ENCODE measurements at places on chromosomes 4 and X.

- DNase-seq: no peak
Measured at GRCh38 chrX:37722595-37722994, 37.0 kb downstream of the XK start.

- no peak for DNase-seq
Measured at GRCh38 chr4:95180531-95181242, 368.1 kb downstream of the UNC5C start.

GRCh38 chrX:113287761-113288160, 447.1 kb upstream of the AMOT start:
- DNase-seq: no peak

DNA sequence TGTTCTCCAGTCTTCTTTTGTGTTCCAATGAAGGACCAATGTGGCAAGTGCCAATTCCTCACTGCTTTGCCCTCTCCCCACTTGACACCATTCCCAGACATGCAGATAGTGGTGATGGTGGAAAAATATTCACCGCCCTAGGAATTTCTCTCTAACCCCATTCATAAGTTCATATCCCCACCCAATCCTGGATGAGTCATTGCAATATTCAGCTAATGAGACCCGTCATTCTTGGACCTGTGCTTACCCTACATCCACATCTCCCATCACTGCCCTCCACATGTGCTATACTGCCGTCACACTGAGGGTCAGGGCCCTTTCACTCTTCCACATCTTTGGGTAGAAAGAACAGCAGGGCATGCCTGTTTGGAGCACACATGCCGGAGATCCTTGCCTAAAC, 199.2 kb downstream of the KCNIP4 start:
- DNase-seq: no peak

DNA sequence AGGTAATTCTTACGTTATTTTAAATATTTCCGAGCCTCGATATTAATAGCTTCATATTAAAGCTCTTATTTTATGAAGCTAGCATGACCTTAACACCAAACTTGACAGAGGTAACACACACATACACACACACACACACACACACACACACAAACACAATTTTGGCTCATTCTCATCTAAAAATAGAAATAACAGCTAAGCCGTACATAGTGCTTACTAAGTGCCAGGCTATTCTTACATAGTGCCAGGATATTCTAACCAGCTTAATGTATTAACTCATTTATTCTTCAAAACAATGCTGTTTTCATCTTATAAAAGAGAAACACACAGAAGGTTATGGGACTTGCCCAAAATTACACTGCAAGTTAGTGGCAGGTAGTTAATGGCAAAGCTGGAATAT, 87.0 kb upstream of the BLTP1 start:
- DNase-seq: no peak

GRCh38 chrX:154458116-154458953, at the start of gene PLXNA3:
Gene PLXNA3, plus strand, starts transcription at chrX:154458281. Its CDS starts 1,903 bp downstream, at chrX:154460184.
- DNase-seq: peak; percentile 55

DNA sequence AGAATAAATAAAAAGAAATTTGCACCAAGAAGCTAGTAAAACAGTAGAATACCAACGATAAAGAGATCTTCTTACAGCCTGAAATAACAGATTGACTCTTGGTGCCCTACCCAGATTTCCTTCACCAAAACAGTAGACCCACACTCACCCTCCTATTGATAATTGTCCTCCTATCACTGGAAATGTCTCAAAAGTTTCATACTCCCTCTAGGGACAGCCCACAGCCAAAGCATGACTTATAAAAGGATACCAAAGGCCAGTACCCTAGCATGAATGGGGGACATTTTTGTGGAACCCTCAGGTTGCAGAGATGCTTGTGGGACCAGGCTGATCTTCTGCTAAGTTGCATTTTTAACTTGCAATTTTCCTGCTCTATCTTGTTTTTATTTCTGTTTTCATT, 104.1 kb downstream of the INPP4B start:
- no peak for DNase-seq

- no peak for DNase-seq
Measured at GRCh38 chr4:1842993-1843448, 12.9 kb downstream of the LETM1 start.

GRCh38 chrX:74291577-74291963, 12.4 kb upstream of the ZCCHC13 start:
- no peak for DNase-seq

- DNase-seq: no peak
Measured at GRCh38 chr4:158168606-158169005, 4.2 kb downstream of the GASK1B start.

- no peak for DNase-seq
Measured at GRCh38 chrX:138856881-138857604, 145.5 kb upstream of the FGF13 start.

DNA sequence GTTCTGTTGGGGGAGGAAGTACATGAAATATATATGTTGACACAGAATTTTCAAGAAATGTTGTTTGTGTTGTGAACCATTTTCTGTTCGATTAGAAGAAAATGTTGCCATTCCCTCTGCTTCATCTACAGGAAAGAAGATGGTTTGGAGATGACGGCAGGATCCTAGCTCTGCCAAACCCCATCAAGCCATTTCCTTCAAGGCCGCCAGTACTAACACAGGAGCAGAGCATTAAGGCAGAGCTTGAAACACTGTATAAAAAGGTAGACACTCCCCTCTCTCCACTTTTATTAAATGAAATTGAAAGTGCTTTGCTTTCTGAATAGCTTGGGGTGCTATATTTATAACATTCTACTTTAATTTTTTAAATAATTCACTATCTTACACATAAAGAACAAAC, 46.8 kb downstream of the CC2D2A start:
- no peak for DNase-seq

GRCh38 chr4:165326831-165327210, 648 bp upstream of the MSMO1 start:
- DNase-seq: no peak

DNA sequence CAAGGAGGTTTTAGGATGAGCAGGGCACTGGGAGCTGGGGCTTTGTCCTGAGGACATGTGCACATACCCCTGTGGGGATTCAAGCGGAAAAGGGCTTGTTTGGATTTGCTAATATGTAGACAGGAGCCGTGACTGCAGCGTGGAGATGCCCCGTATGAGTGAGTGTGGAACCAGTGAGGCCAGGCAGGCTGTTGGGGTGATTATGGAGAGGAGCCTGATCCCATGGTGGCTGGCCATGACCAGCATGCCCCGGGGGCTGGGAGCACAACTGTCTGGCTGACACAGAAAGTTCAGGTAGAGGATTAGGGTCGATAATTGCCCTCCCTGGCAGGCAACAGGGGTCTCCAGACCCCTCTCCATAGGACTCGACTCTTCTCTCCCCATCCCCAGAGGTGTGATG, 68.8 kb upstream of the STX18 start:
- DNase-seq: no peak

DNA sequence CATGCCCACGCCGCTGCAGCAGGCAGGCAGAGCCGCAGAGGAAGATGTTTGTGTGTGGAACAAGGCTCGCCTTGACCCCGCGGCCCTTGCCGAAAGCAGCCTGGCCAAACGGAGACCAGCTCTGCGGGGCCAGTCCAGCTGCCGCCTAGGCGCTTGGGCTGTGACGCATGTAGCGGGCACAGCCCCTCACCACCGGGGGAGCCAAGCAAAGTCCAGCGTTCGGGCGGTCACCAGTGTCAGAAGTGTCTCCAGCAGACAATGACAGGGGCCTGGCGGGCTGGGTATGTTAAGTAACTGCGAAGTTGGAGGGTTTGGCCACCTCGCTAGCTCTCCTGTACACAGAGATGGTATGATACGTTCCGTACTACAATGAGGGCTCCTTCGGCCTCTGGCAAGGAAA, 1.3 kb downstream of the AMER1 start:
- no peak for DNase-seq

DNA sequence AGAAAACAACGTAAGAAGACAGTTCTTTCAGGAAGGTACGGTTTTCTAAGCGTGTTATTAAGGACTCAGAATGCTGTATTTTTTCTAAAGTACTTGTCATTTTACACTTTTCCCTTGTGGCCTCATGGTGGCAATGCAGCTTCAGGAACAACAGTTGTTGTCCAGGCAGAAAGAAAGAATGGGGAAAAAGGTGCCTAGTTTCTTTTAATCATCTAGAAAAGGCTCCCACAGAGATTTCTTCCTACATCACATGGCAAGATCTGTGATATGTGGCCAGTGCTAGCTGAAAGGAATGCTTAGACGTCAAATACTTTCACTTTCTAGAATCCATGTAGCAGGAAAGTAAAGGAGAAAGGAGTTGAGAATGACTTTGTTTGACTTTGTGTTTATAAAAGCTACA, 49.0 kb upstream of the TRAM1L1 start:
- DNase-seq: no peak

DNA sequence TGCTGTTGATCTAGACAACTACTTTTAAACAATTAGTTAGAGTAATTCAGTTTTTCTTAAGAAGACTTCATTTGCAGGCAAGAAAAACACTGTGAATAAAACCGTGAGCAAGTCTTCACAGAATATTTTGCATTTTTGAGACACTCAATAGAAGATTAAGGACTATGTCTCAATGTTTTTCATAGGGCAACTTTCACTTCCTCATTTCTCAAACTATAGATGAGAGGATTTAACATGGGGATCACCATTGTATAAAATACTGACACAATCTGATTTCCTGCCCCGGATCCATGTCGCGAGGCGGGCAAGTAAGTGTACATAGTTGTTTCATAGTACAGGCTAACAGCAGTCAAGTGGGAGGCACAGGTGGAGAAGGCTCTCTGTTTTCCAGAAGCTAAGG, 108.8 kb upstream of the IGSF1 start:
- DNase-seq: no peak

DNA sequence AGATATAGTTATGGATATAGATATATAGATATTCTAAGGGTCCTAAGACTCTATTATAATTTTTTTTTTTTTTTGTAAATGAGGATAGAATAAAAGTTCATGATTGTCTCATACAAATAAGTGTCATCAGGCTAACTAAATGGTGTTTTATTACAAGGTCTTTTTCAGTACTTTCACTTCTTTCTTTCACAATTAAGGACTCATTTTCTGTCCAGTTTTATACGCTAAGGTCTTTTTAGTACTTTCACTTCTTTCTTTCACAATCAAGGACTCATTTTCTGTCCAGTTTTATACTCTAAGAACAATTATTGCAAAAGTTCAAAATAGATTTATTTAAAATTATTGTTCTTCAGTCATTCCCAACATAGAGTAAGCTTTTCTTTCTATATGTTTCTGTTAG, 32.7 kb downstream of the RUFY3 start:
- DNase-seq: no peak

- DNase-seq: no peak
Measured at GRCh38 chr4:57370691-57371090, 260.5 kb upstream of the IGFBP7 start.

- no peak for DNase-seq
Measured at GRCh38 chrX:86348669-86349068, 200.4 kb downstream of the DACH2 start.

GRCh38 chr4:153131596-153131995, 72.6 kb upstream of the TRIM2 start:
- no peak for DNase-seq

Measured in stimulated activated CD4-positive, alpha-beta T cell treated with anti-CD3 and anti-CD28 coated beads, Interleukin-1b, Interleukin-23, amount 100 ng/mL, for 4 hours (primary cell).